Stimulated activated CD8-positive, alpha-beta memory T cell treated with anti-CD3 and anti-CD28 coated beads, Interleukin-7, amount 100 ng/mL, for 1 hour (primary cell): ENCODE measurements at places on chromosomes 3 and 15.

GRCh38 chr3:54008099-54008498 lies 114.3 kb upstream of the CACNA2D3 start:
- DNase-seq = no peak

- DNase-seq = no peak
These were observed 203.5 kb upstream of the TBC1D5 start for GRCh38 chr3:17945799-17946399.

GRCh38 chr3:185313693-185314246 lies 49.2 kb upstream of the MAP3K13 start:
- DNase-seq = no peak

- DNase-seq = no peak
These were observed 424.3 kb upstream of the CBLB start for GRCh38 chr3:106293161-106293560.

DNA sequence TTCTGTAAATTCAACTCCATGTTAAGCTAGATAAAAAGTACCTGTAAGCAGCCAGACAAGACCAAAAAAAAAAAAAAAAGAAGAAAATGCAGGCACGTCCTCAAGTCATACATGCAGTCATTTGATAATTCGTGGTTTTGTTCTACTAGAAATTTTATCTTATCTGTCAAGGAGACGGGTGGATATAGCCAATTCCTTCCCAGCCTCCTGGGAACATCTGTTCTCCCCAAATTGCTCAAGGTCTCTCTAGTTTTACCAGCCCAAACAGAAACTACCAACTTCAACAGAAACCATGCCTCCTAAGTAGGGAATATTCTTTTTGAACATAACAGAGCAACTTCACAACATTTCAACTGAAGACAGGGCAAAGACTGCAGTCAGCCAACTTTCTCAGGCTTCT lies 19.5 kb downstream of the RYK start:
- DNase-seq = no peak

- DNase-seq = no peak
These were observed 368.6 kb upstream of the ROPN1 start for GRCh38 chr3:124360563-124360962.

DNA sequence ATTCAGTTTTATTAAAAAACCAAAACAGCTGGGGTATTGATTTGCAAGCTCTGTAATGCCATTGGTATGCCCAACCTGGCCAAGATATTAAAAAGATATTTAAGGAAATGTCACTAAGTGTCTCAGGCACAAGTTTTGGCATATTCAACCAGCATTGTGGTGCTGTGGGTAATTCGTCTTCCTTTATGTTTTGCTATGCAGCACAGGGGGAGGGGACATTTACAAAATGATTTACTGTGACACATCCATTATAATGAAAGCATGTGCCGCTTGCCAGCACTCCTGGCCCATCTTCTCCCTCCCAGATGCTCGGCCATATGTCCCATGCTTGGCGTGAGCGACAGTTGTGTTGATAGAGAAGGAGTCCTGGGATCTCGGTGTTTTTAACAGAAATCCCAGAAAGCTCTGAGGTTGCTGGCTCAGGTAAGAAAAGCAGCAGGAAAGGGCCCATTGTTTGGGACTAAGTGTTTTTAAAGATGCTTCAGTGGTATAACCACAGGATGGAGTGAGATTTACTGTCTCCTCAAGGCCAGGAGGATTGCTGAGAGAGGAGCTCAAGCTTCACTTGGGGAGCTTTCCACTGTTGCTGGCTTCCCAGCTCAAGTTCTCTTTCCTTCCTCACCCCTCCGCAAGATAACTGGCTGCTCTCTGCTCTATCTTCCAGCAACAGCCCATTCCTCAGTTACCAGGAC lies 158.2 kb upstream of the TSC22D2 start:
- DNase-seq = no peak

GRCh38 chr15:52805351-52806283 lies 15.5 kb upstream of the ONECUT1 start:
- no peak for DNase-seq

- DNase-seq = no peak
These were observed 7.7 kb downstream of the GALNT15 start for GRCh38 chr3:16182183-16182582.

- DNase-seq = no peak
These were observed 133.3 kb downstream of the TBC1D2B start for GRCh38 chr15:77944002-77944867.

DNA sequence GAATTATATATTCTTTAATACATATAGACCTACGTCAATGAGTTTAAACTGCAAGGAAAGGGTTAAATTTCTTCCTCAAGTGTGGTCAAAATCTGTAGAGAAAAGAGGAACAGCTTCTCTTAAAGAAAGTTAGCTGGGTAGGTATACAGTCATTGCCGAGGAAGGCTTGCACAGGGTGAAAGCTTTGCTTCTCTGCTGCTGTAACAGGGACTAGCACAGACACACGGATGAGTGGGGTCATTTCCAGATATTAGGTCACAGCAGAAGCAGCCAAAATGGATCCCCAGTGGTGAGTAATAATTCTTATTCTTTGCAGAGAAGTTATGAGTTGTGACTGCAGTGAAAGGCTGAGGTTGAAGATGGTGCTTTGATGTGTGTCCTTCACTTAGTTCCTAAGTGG lies at the start of gene CD86:
TSS of gene CD86 (plus strand) at position 148 of the 400 bp plus-strand sequence. CDS start at position 276, 128 bp downstream.
- DNase-seq = no peak

GRCh38 chr3:869734-870133 lies 223.1 kb upstream of the CNTN6 start:
- no peak for DNase-seq

GRCh38 chr3:66889750-66890494 lies 108.2 kb upstream of the KBTBD8 start:
- no peak for DNase-seq

DNA sequence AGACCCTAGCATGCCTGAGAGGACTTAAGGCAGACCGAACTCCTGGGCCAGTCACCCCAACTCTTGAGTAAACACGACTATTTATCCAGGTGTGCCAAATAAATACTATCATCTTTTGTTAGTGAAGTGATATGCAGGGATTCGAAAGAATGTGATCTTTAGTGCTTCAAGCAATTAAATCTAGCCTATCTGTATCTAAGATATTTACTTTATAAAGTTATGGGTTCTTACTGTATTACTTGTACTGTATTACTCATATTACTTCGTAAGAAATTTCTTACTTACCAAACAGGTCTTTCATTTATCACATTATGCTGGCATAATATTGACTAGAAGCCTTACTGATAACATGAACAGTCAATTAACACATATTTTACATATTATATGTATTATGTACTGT lies 211.6 kb upstream of the NECTIN3 start:
- no peak for DNase-seq

GRCh38 chr3:177050501-177051237 lies 146.6 kb downstream of the TBL1XR1 start:
- no peak for DNase-seq

GRCh38 chr3:52533623-52534280 lies at the start of gene NT5DC2:
TSS of gene NT5DC2 (minus strand) at chr3:52533857. CDS start at chr3:52533737, 120 bp downstream.
- DNase-seq = peak; percentile 44

DNA sequence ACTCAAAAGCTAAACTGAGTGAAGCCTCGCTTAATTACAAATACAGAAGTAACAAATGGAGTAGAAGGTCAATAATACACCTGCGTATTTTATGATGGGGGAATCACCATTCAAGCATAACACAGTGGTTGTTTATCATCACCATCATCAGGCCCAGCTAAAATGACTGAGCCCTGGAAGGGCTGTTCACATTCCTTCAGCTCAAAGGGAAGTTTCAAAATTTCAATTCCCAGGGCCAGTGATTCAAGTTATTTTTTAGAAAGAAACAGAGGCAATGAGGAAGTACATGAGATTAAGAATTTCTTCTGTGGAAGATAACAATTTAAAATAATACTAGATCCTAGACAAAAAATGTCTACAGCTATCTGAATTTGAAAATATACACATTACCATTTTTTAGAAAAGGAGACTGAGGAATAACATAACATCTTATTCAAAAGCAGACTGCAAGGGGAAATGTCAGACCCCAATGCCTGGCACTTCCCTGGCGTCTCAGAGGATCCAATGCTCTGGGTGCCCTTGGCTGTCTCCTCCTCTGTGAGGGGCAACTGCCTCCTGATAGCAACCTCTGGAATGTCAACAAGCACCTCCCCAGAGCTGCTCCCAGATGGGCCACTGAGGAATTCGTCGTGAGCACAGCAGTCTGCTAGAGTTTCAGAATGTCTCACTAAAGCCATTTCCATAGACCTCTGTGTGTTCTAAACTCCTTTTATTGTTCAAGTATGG lies 22.8 kb downstream of the EHD4 start:
- no peak for DNase-seq

DNA sequence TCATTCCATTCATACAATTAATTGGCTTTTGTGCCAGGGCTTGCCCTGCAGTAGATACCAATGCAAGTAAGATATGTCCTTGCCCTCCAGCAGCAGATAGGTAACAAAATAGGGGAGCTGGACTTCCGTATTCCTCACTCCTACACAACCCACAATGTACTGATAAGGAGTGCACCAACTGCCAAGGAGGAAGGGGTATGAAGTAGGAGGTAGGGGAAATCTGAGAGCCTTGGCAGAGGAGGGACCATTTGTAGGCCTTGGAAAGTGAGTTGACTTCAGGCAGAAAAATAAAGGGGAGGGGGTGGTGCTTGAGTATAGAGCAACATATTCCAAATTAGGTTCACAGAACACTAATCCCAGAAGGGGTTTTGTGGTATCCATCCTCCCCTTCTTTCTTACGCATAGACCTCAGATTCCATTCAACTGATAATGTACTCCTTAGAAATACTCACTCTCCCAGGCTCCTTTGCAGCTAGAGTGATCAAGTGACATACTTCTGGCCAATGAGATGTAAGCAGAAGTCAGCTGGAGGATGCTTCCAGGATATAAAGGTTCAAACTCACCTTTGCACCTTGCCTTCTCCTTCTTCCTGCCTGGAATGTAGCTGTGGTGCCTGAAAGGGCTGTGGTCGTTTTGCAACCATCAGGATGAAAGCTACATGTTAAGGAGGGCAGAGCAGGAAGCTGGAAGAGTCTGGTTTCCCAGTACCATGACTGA lies 127.1 kb upstream of the SMAD3 start:
- no peak for DNase-seq

DNA sequence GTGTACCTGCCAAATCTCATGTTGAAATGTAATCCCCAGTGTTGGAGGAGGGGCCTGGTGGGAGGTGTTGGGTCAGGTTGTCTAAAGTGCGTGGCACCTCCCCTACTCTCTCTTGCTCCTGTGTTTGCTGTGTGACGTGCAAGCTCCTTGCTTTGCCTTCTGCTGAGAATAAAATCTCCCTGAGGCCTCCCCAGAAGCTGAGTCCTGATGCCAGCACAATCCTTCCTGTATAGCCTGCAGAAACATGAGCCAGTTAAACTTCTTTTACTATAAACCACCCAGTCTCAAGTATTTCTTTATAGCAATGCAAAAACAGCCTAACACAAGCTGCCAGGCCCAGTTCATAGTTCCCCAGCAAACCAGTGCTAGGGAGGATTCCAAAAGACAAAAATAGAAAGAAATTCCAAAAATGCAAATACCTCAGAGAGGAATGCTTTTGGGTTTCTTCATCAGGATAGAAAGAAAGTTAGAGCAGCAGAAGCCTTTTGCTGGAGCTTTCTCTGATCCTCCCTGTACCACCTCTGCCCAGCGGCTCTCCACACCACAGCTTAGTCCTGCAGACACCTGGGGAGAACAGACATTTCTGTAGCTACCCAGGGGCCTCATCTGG lies 25.9 kb upstream of the CDV3 start:
- no peak for DNase-seq

DNA sequence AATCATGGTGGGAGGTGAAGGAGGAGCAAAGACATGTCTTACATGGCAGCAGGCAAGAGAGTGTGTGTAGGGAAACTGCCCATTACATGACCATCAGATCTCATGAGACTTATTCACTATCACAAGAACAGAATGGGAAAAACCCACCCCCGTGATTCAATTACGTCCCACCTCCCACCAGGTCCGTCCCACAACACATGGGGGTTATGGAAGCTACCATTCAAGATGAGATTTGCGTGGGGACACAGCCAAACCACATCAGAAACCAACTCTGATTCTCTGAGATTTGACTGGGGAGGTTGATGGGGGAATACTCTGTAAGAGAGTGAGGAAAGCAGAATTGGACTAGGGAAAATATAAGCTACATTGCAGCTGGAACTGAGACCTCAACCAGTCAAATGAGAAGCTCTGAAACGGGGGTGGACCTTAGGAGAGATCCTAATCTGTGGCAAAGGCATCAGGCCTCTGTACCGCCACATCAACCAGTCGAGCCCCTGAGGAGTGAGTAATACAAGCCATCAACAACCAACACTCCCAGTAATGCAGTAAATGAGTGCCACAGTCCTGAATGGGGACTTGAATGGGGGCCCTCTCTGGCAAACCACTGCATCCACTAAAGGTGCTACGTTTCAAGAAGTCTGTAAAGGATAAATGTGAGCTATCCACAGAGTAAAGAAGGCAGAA lies 207.9 kb upstream of the GADL1 start:
- DNase-seq = no peak

DNA sequence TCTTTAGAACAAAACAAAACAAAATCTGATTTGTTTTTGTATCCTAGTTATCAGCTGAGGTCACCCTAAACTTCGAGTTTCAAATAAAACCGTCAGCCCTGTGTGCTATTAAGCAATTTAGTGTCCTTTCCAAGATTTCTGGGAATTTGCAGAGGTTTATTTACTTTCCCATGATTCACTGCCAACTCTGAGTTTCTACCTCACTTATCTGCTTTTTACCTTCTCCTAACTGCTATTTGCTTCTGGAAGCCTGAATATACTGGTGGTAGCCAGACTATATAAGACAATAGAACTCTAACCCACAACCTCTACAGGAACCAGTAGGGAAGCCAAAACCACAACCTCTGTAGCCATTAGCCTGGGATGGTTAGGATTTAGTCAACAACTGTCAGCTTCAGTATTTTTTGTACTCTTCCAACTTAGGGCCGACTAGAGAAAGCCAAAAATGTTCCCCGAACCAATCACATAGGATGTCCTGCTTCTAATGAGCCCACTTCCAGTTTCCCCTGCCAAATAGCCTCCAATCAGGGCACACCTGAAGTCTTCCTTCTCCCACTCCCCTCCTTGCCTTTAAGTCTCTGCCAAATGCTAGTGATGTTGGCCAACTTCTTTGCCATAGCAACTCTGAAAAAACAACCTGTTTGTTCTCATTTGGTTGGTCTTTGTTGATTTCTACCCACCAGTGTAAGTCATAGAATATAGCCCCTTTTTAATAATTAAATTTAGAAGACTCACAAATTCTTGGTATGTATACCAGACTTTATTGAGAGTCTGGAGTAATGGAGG lies 273.1 kb downstream of the ULK4 start:
- DNase-seq = no peak

DNA sequence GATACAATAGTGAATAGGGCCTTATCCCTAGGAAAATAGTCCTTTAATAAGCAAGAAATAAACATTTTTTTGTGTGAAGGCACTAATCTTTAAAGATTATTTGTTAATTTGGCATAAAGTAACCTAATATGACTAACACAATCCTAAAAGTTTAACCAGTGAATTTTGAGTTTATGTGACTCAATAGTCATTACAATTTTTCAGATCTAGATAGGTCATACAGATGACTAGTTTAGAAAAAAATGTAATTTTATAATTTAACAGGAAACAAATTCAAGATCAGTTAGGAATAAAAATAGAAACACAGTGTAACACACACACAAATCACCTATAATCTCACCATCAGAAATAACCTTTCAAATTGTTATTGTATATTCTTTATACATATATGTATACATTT lies 620.7 kb upstream of the ALCAM start:
- no peak for DNase-seq
